ENCODE measurements at places on chromosomes 4 and X. TPM values are rescaled to one million over a fixed set of nuclear protein-coding genes. Genes with fewer than 3 reads are reported as not detected.

MAGEB18 gene
- total RNA-seq = not detected

ZDHHC15 gene
- 0.14 TPM for total RNA-seq

MTNR1A gene
- not detected for total RNA-seq

PLP2 gene
- 83.6 TPM for total RNA-seq

FAT4 gene
- total RNA-seq = 67.8 TPM

MGST2 gene
- 118 TPM for total RNA-seq

SPCS3 gene
- 215 TPM for total RNA-seq

CD38 gene
- total RNA-seq = under 0.01 TPM

SYN1 gene
- not detected for total RNA-seq

RNF128 gene
- total RNA-seq = not detected

NPFFR2 gene
- total RNA-seq = 0.36 TPM

FAM200B gene
- total RNA-seq = 32.3 TPM

SSX4B gene
- not detected for total RNA-seq

GAGE13 gene
- total RNA-seq = not detected
